ENCODE measurements at places on chromosomes 2 and 18.

GRCh38 chr2:71756280-71756906 is 303.0 kb downstream of the DYSF start:
- no peak for DNase-seq

GRCh38 chr2:207040696-207041095 is 101.4 kb downstream of the CPO start:
- no peak for DNase-seq

DNA sequence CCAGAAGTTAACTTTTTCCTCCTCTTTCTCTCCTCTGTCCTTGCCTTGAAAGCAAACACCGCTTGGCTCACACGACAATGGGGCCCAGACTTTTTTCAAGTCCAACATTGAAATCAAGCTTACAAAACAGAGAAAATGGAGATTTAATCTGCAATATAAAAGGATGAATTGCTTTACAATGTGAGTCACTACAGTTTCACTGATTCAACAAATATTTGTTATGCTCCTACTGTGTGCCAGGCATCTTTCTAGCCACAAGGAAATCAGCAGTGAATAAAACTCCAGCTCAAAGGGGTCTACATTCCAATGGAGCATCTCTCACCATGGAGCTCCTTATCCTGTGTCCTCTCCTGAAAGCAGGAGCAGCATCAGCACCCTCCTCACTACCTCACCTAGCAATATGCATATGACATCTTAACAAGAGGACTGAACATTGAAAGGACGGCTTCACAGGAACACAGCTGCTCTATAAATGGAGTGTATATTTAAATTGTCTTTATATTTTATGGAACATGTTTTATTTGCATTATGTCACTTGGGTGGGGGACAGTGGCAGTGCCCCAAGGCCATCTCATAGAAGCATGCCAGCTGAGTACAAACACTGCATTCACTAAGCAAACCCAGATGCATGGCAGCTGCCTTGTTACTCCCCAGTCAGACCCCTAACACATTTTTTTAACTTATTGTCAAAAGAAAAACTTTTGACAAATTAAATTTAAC is 39.5 kb downstream of the PKDCC start:
- DNase-seq = no peak

DNA sequence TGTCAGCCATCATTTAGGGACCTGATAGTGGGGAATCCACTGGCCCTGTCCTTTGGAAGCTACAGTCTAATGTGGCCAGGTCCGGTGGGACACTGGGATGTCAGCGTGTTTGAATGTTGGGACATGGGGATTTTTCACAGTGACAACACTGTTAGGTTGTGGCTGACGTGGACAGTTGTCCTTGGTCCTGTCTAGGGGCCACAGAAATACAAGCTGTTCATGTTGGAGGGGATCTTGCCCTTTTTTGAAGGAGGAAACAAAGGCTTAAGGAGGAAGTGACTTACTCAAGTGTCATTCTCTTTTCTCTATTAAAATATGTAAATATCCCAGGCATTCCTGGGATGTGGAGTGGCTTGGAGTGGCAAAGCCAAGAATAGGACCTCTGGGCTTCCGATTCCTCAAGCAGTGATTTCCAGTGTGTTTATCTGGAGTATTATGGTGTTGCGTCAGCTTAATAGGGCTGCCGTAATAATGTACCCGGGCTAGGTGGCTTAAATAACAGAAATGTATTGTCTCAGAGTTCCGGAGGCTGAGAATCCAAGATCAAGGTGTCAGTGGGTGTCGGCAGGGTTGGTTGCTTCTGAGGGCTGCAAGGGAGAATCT is 8.5 kb downstream of the ACOXL start:
- no peak for DNase-seq

GRCh38 chr18:55355223-55355622 is 232.8 kb downstream of the TCF4 start:
- DNase-seq = no peak

- no peak for DNase-seq
Measured at GRCh38 chr2:144678736-144679135, 158.8 kb upstream of the ZEB2 start.
